ENCODE measurements at places on chromosomes 12 and 14. TPM values are rescaled to one million over a fixed set of nuclear protein-coding genes. Genes with fewer than 3 reads are reported as not detected.

KLRD1 gene
- 3.5 TPM for total RNA-seq

DNA sequence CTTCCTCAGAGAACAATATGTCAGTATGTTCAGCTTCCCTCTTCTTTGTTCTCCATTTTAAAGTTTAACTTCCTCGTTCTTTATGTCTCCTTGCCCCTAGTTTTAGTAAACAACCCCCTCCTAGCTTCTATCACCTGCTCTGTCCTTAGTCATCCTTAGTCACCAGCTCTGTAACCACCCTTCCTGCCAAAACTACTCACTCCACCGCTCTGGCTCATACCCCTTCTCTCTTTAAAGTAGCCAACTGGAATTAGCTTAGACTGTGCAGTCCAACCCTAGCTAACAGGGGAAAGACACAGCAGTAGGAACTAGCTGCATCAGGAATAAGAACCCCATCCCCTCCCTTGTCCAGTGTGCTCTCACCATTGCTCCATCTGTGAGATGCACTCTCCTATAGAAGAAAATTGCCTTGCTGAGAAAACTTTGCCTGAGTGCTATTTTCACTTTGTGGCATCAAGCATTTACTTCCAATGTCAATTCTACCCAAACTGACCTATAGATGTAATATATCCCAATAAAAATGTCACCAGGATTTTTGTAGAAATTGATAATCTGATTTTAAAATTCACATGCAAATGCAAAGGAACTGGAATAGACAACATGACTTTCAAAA is 603.2 kb downstream of the C12orf50 start:
- no peak overlapping the region for H3K27ac ChIP-seq
- H3K36me3 ChIP-seq, result no peaks in the 10 kb centered on the region
- H3K4me1 ChIP-seq, result no peaks in the 10 kb centered on the region

DNA sequence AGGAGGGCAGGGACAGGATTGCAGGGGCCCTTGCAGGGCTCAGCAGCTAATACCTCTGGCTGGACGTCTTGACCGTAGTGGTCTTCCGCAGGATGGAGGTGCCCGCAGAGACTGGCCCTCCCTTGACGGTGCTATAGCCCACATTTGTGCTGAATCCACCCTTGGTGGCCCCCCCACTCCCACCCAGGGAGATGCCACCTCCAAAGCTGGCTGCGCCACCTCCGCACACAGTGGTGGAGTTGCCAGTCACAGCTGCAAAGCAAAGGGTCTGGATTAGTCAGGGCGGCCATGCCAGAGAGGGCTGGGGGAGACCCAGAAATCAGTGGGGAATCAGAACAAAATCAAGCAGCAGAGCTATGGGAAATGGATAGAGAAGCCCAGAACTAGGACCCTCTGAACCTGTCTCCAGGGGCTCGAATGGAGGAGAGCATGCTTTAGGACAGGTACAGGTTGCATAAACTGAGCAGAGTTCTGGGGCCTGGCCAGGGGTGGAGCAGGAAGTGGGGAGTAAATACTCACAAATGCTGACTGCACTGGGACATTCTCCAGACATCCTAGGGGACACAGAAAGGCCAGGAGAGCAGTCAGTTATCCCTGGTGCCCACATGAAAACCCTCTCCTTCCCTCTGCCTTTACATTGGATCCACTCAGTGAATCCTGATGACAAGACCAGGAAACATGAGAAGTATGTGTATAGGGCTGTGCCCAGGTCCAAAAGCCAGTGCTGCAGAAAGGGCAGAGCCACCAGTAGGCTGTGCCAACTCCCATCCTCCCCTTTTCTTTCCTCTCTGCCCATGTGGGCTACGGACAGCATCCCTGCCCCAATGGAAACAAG is 8.1 kb upstream of the KRT4 start:
- no peaks in the 10 kb centered on the region for H3K36me3 ChIP-seq
- H3K27me3 ChIP-seq, result no peaks in the 10 kb centered on the region
- H3K4me3 ChIP-seq, result no peak overlapping the region
- no peak overlapping the region for H3K27ac ChIP-seq
- H3K4me1 ChIP-seq, result peaks cover 7% of the 10 kb centered on the region

DNA sequence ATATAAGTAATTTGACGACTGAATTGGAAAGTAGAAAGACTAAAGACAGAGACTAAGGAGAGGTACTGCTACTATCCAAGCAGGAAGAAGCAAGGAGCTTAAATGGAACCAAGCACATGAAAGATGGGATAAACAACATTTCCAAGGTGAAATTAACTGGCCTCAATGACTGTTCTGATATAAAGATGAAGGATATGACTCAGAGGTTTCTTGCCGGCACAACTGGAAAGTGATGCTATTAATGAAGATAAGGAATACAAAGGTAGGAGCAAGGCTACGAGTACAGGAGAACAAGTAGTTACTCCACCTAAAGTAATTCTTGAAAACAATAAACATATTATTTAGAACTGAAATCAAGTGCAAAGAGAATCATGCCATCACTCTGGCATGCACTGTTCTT is 6.4 kb downstream of the SNX6 start:
- no peak overlapping the region for H3K27ac ChIP-seq
- no peak overlapping the region for H3K4me3 ChIP-seq
- H3K27me3 ChIP-seq, result no peaks in the 10 kb centered on the region
- DNase-seq, result no peak
- H3K36me3 ChIP-seq, result no peaks in the 10 kb centered on the region
- no peaks in the 10 kb centered on the region for H3K4me1 ChIP-seq

- no peaks in the 10 kb centered on the region for H3K27me3 ChIP-seq
- H3K4me3 ChIP-seq, result no peak overlapping the region
- no peaks in the 10 kb centered on the region for H3K4me1 ChIP-seq
- no peak overlapping the region for H3K27ac ChIP-seq
These were observed 121.2 kb upstream of the RTL1 start for GRCh38 chr14:101024686-101025085.

PIP4P1 gene
- 22.8 TPM for total RNA-seq

ADSS1 gene
- total RNA-seq, result 19.4 TPM

FBXO34 gene
- 80.5 TPM for total RNA-seq

GRCh38 chr12:104657726-104658484 is 201.2 kb downstream of the CHST11 start:
- no peaks in the 10 kb centered on the region for H3K27me3 ChIP-seq
- no peak overlapping the region for H3K27ac ChIP-seq
- H3K4me1 ChIP-seq, result no peaks in the 10 kb centered on the region
- no peak for DNase-seq
- no peak overlapping the region for H3K4me3 ChIP-seq
- H3K36me3 ChIP-seq, result no peaks in the 10 kb centered on the region

DNA sequence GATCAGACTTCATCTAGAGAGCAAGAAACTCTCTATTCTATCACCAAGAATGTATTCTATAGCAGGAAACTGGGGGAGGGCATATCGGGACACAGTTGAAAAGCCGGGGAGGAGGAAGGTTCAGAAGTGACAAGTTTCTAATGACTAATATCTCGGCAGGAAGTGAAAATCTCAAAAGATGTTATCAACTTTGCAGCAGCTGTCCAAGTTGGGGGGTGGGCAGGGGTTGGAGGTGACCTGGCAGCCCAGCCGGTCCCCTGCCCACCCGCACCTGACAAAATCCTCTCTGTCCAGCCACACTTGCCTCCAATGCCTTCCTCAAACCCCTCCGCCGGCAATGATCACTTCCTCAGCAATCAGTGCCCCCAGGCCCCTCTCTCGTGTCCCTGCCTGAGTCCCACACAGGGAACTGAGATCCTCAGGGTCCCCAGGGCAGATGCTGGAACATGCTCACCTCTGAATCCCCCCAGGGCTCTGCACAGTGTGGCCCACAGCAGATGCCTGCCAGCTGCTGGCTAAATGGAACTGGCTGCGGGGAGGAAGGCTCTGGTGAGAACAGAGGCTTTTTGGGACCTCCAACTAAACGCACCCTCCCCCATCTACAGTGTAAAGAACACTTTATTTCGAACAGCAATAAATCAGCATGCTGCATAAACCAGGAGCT is 43.9 kb downstream of the CCDC88C start:
- H3K27me3 ChIP-seq, result no peaks in the 10 kb centered on the region
- H3K4me3 ChIP-seq, result no peak overlapping the region
- H3K27ac ChIP-seq, result no peak overlapping the region
- H3K4me1 ChIP-seq, result no peaks in the 10 kb centered on the region
- DNase-seq, result no peak
